ENCODE measurements at places on chromosomes 6 and 20.

GRCh38 chr6:33836806-33837469 is 33.1 kb upstream of the MLN start:
- no peak for DNase-seq

GRCh38 chr6:43055966-43056365 is 2.3 kb upstream of the CUL7 start:
- DNase-seq: no peak

GRCh38 chr6:33172688-33173534 is 19.4 kb downstream of the COL11A2 start:
- no peak for DNase-seq

DNA sequence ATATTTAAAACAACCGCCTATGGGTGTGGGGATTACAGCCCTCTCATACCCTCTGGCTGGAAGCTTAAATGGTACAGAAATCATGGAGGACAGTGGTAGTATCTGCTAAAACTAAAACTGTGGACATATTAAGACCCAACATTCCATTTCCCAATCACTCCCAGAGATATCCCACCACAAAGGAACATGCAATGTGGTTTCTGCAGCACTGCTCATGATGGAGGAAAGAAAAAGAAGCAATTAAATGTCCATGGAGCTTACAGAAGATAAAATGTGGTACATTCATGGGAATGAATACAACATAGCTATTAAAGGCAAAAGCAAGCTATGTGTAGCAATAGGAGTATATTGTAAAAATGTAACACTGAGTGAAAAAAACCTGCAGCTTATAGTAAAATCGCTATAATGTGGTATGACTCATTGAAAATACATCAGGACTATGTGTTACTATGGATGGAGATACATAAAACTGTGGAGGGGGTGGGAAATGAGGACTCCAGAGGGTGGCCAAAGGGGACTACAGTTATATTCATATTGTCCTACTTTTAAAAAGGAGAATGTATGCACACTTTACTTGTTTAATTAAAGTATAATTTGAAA is 22.9 kb upstream of the NNAT start:
- no peak for DNase-seq

- DNase-seq: no peak
Measured at GRCh38 chr6:147570681-147571080, 62.2 kb downstream of the SAMD5 start.

DNA sequence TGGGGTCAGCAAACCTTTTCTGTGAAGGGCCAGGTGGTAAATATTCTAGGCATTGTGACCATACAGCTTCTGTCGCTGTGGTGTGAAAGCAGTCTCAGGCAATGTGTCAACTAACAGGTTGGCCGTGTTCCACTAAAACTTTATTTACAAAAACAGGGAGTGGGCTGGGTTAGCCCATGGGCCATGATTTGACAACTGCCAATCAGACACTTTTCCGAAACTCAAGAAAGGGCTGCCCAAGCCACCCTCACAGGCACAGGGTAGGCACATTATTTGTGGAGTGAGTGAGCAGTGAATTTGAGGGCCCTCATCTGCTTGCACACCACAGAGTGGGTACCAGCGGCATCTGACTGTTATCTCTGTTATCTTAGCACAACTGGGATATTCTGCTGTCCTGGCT is 290.3 kb downstream of the TAF4 start:
- DNase-seq: no peak

GRCh38 chr6:142381845-142382378 is 80.1 kb downstream of the ADGRG6 start:
- no peak for DNase-seq

DNA sequence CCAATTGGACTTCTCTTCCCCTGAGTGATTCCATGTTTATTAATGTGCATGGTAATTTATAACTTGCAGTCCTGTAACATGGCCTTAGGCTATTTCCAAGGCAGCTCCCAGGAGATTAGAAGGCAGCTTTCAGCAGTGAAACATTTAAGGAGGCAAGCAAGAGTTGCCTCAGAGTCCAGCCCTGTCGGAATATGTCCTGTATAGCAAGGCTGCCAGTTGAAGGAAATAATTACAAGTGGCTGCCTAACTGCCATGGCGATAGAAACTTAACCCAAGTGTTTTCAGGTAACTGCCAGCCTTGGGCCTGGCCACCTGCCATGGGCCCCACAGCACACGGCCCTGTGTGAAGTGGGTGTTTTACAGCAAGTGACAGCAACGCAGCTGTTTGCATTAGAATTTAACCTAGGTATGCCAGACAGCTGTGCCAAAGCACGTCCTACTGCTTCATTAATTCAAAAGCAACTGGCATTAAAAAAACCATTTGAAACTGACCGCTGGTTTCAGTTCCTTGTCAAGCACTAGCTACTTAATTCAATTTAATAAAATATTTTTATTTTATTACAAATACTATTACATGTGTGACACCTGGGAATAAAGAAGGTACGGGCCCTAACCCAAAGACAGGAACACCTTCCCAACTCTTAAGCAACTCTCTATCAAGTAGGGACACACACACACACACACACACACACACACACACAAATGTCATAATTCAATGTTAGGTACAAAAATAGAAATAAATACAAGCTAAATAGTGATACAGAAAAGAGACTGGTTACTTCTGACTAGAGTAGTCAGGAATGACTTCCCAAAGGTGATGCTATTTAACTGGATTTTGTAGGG is 151.8 kb upstream of the HEY2 start:
- no peak for DNase-seq

GRCh38 chr20:4226330-4227084 is 211.1 kb upstream of the RNF24 start:
- DNase-seq: no peak

GRCh38 chr6:13195803-13196202 is 132.5 kb downstream of the TBC1D7 start:
- DNase-seq: no peak

DNA sequence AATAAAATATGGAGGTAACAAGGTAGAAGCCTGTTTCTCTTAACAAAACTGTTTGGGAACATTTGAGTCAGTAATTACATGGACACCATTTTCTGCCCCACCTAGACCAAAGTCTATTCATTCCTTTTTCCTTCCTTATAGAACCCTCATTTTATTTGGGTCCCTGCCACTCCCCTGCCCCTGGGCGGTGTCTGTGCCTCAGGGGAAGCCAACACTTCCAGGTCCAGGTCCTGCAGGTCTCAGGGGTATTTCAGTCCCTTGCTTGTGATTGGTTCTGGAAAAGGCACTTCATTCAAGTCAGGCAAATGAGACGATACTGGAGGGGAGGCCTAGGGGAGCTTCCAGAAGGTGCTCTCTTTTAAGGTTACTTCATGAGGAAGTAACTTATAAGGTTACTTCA is 42.3 kb downstream of the SLC35D3 start:
- no peak for DNase-seq

DNA sequence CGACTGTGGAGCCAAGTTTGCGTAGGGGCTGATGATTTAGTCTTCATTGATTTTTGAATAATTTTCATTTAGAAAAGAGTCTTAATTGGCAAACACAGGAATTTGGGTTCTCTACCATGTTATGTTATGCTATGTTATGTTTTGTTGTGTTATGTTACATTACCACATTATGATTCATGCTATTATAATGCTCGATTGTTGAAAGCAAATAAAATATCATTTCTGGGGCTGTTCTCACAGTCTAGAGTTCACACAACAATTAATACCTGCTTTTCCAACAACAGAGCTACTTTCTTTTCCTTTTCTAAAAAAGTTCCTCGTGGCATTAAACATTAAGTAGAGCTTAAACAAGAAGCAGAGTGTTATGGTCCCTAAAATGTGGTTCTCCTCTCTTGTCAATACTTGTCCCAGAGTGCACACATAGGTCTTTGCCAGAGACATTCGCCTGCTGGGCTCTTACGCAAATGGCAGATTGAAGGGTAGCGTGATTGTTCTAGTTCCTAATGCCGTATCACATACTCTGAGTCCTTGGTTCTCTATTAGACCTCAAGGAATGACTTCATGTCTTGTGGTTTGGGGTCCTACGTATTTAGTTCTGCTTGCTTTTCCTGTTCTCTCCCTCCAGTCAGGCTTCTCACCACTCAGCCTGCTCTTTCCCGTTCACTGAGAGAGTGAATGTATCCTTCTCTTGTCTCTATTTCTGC is 370.3 kb downstream of the CD109 start:
- DNase-seq: no peak

DNA sequence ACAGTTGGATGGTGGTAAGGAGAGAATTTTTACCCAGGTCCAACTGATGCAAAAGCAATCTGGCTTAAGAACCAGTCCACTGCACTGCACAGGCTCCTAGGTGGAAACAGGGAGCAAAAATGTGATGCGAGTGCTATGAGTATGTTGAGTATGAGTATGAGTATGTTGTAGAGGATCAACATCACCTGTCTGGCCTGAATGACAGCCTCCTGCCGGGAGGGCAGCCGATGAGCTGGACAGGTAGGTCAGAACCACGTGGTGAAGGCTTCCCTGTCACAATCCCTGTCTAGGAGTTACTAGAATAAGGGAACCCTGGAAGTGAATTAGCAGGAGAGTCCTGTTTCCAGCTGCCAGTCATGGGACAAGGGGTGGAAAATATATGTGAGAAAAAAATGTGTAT is 44.3 kb upstream of the SNX9 start:
- DNase-seq: no peak

All from activated T-cell treated with anti-CD3 and anti-CD28 coated beads, Interleukin-2, amount 50 U/mL, for 1 hour (primary cell).